ENCODE measurements at places on chromosomes 2 and 18.

GRCh38 chr2:60515721-60516226, 37.7 kb downstream of the BCL11A start:
- DNase-seq = no peak

DNA sequence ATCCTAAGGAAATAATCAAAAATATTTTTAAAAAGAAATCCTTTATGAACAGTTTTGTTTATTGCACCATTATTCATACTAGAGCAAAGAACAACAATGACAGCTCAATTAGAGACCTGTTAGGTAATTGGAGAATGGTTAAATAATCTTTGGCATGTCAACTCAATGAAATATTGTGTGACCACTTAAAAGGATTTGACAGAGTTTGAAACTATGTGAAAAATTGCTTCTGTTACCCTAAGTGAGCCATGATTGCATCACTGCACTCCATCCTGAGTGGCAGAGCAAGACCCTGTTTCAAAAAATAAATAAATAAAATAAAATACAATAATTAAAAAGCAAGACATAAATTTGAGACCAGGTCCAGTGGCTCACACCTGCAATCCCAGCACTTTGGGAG, 66.1 kb upstream of the ATP8B1 start:
- no peak for DNase-seq

DNA sequence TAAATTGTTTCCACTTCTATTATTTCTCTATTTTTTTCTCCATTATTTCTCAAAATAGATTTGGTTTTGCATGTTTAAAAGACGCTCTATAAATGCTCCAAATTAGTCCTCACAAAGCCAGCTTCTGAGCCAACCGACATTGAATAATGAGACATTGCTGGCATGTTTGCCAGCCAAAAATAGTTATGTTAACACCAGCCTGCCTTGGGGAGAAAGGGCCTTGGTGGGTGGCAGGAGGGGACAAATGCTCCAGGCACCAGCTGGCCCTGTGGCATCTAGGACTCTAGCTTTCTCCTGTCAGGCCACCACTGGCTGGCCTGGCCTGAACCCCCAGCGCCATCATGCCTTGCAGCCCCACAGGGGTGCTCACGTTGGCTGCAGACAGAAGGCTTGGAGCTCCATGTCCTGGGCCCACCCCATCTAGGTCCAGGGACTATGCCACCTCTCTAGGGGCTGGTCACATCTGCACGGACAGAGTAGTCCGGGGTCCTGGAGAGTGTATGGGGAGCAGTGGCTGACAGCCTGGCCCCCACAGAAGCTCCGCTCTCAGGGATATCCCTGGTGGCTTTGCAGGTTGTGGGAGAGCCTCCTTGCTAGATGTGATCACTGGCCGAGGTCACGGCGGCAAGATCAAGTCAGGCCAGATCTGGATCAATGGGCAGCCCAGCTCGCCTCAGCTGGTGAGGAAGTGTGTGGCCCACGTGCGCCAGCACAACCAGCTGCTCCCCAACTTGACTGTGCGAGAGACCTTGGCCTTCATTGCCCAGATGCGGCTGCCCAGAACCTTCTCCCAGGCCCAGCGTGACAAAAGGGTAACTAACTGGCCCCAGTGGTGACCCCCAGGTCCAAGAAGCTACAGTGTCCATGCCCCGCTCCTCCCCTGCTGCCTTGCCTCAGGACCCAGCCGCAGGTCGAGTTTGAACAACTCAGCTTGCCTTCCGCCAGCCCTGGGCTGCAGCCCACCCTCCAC, 12.5 kb downstream of the ABCG8 start:
- DNase-seq = no peak

DNA sequence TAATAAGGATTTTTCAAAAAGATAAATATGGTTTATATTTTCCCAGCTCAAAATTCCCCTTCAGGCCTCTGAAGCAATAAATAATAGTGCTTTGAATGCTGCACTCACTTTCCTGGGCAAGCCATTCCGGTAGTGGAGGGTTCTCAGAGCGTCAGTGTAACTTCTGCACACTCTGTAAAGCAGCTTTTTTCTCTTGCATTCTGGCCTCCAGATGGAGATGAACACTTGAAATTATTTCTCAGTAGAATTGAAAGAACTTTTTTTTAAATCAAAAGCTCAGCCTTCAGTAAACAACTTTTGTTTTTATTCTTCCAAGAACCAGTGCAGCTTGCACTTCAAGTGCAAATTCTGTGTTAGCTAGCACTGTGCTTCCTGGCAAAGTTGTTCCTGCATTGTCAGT, 281.1 kb upstream of the RAB12 start:
- no peak for DNase-seq

DNA sequence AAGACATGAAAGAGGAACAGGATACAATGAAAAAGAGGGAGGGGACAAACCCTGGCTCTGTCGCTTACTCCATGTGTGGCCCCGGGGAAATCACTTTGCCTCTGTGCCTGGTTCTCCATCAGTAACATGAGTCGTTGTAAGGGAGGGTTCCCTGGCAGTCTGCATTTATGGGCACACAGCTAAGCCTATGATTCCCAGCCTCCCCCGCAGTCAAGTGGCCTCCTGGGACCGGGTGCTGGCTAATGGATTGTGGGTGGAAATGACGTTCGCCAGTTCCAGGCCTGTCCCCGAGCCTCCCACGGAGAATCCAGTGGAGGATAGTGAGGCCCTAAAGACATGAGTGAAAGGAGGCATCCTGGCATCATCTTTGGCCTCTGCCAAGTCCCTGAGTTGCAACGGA, 42.7 kb downstream of the SFXN5 start:
- DNase-seq = no peak

GRCh38 chr18:34114996-34115395, 109.7 kb downstream of the NOL4 start:
- DNase-seq = no peak
